ENCODE measurements at places on chromosomes 2 and 18. TPM values are rescaled to one million over a fixed set of nuclear protein-coding genes. Genes with fewer than 3 reads are reported as not detected.

Gene UGT1A10
- total RNA-seq, result not detected

Gene DPP10
- 30.6 TPM for total RNA-seq

Gene WDR7
- 38.6 TPM for total RNA-seq

Gene UCN
- 0.79 TPM for total RNA-seq

Gene HOXD10
- not detected for total RNA-seq

Gene CAPN13
- total RNA-seq, result 0.17 TPM

Measured in spinal cord (tissue), 10 donors.